ENCODE measurements at places on chromosomes 5 and 9. TPM values are rescaled to one million over a fixed set of nuclear protein-coding genes. Genes with fewer than 3 reads are reported as not detected.
A peak's percentile ranks its signal among the peaks of the same experiment; 100 is the strongest.

EIF4E1B gene
- not detected for total RNA-seq

- H3K27me3 ChIP-seq: no peaks in the 10 kb centered on the region
- peaks cover under 1% of the 10 kb centered on the region for H3K4me1 ChIP-seq
- H3K4me3 ChIP-seq: peak overlapping the region; percentile 6
Observed at GRCh38 chr5:150208187-150209098, 18.6 kb downstream of the SLC6A7 start.

ECM2 gene
- 78.7 TPM for total RNA-seq

GRCh38 chr9:4299005-4299795 is 668 bp downstream of the GLIS3 start:
- peak overlapping the region; percentile 99 for H3K27ac ChIP-seq

GRCh38 chr9:88531920-88532698 is 2.9 kb upstream of the NXNL2 start:
- H3K27ac ChIP-seq: no peak overlapping the region
- DNase-seq: no peak
- H3K36me3 ChIP-seq: no peaks in the 10 kb centered on the region
- H3K4me1 ChIP-seq: no peaks in the 10 kb centered on the region

- H3K36me3 ChIP-seq: no peaks in the 10 kb centered on the region
- no peak overlapping the region for H3K4me3 ChIP-seq
- no peaks in the 10 kb centered on the region for H3K4me1 ChIP-seq
- no peak for DNase-seq
Observed at GRCh38 chr5:69042500-69042899, 51.3 kb upstream of the SLC30A5 start.

DNA sequence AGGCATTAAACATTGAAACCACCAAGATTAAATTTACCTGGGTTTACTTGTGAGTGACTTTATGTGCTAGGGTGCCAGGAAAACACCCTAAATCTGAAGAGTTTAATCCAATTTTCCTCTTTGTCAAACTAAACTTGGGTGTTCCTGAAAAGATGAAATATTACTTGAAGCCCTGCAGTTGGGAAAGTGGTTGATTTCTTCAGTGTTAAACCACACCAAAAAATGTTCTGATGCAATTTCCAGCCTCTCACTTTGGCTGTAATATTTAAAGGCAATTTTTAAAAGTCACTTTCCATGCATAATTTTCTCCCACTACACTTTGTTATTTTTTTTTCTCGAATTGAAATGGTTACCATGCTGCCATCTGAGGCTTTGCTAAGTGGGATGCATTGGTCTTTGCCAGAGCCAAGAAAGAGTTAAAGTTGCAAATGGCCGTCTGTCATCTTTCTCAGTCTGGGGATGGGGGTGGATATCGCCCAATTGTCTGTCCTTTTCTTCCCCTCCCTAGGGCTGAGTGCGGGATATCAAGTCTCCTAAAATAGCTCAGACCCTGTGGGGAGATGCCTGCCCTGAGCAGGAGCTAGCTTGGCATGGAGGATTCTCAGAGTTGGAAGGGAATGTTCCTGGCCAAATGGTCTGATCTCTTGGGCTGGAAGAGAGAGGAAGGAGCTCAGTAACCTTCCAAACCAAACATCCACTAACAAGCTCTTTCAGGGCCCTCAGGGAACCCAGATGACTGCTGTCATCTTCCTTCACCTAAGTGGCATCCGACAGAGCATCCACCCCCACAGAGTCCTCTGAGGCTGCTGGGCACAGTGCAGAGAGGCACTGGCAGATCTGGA is 13.6 kb upstream of the SHB start:
- H3K27me3 ChIP-seq: no peaks in the 10 kb centered on the region
- no peak for DNase-seq
- no peaks in the 10 kb centered on the region for H3K36me3 ChIP-seq
- H3K4me3 ChIP-seq: no peak overlapping the region
- no peak overlapping the region for H3K27ac ChIP-seq

DNA sequence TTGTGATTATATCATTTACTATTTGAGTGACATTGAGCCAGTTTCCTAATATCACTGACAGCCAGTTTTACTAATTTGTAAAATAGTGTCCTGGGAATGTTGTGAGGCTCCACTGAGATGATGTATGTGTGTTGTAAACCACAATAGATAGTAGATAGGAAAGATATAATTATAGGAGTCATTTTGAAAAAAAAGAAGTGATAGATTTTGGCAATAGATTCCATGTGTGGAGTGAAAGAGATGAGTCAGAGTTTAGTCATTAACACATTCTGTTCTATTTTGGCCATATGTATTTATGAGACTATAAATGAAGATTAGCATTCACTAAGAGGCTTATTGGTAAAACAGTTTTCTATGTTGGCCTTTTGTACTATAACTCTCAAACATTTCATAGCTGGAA is 388.2 kb downstream of the FAM170A start:
- no peaks in the 10 kb centered on the region for H3K4me1 ChIP-seq
- no peaks in the 10 kb centered on the region for H3K27me3 ChIP-seq
- no peak overlapping the region for H3K27ac ChIP-seq
- no peak overlapping the region for H3K4me3 ChIP-seq
- DNase-seq: no peak

CDO1 gene
- total RNA-seq: 70.7 TPM

DNA sequence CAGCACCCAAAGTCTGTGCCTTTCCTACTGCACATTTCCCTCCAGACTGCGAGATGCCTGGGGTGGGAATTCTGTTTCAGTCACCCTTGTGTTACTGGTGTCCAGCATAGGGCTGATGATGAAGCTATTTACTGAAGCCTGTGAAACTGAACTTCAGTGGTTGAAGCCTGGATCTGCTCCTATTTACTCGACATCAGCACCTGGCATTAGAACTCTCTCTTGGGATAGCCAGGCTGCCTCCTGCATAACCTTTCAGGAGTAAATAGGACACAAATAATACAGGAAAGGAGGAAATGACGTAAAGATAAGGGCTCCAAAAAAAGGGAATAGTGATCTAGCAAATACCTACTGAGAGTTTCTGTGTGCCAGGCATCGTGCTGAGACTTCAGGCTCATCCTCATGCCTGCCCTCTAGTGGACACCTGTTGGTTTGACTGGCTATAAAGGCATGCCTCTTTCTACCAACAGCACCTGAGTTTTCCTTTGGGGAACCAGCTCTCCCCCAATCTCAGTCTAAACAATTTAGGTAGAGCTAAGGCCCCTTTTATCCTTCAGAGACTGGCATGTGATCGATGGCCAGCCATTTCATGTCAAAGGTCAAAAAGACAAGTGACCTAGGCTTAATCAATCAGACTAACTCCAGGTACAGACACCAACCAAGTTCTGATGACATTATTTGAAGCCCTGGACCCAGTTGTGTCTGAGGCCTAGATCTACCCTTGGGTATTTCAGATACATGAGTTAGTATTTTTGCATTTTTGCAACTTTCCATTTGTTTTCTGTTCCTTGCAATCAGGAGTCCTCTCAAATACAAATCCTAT is 192.1 kb upstream of the TRIM32 start:
- no peaks in the 10 kb centered on the region for H3K27me3 ChIP-seq
- H3K4me3 ChIP-seq: no peak overlapping the region
- H3K4me1 ChIP-seq: no peaks in the 10 kb centered on the region
- no peak for DNase-seq
- no peaks in the 10 kb centered on the region for H3K36me3 ChIP-seq

- no peak for DNase-seq
- no peaks in the 10 kb centered on the region for H3K36me3 ChIP-seq
- no peaks in the 10 kb centered on the region for H3K4me1 ChIP-seq
- H3K27me3 ChIP-seq: no peaks in the 10 kb centered on the region
- H3K4me3 ChIP-seq: no peak overlapping the region
- H3K27ac ChIP-seq: no peak overlapping the region
Observed at GRCh38 chr5:59197911-59198310, 615.0 kb downstream of the RAB3C start.

- no peak overlapping the region for H3K4me3 ChIP-seq
- no peak overlapping the region for H3K27ac ChIP-seq
- no peaks in the 10 kb centered on the region for H3K36me3 ChIP-seq
- H3K27me3 ChIP-seq: no peaks in the 10 kb centered on the region
- DNase-seq: no peak
- no peaks in the 10 kb centered on the region for H3K4me1 ChIP-seq
Observed at GRCh38 chr5:40154194-40154593, 525.5 kb upstream of the PTGER4 start.

ANKRD34B gene
- total RNA-seq: not detected

DNA sequence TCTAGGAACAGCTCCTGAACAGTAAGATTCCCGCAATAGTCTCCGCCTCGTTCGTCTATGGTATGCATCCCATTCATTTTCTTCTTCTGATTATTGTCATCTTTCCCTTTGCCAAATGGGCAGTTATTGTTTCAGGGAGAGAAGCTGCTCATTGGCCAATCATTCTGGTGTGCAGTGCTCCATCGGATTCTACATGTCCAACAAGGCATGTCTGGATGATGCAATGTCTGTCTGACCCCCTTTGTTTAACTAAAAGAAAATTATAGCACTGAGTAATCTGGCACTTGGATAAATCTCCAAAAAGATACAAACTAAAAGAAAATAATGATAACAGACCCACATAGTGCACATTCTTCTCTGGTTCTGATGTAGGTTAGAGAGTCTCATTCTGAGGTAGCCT is 515.6 kb upstream of the DMAC1 start:
- peaks cover 11% of the 10 kb centered on the region for H3K4me1 ChIP-seq
- DNase-seq: no peak
- H3K27me3 ChIP-seq: no peaks in the 10 kb centered on the region
- H3K36me3 ChIP-seq: no peaks in the 10 kb centered on the region

SPOCK1 gene
- total RNA-seq: 43.2 TPM

DNA sequence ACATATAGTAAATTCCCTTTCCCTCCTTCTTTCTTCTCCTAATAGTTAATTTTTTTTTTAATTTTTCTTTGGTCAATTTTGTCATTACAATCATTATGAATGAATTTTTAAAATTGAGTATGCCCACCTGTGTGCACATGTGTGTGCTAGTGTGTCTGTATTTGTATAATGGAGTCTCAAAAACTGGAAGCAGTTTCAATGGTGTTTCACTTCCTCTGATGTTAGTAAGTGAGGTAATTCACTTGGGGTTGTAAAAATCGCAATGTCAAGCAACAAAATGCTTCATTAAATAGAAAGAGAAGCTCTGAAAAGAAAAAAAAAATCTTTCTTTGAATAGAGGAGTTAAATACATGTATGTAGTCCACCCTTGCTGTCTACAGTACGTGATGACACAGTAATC is 1467.6 kb upstream of the NUDT12 start:
- no peak for DNase-seq
- H3K4me3 ChIP-seq: no peak overlapping the region
- H3K36me3 ChIP-seq: no peaks in the 10 kb centered on the region
- no peaks in the 10 kb centered on the region for H3K4me1 ChIP-seq
- H3K27me3 ChIP-seq: no peaks in the 10 kb centered on the region

NXNL2 gene
- total RNA-seq: 1.8 TPM

GRCh38 chr5:95841914-95842812 is 19.6 kb upstream of the GLRX start:
- H3K4me1 ChIP-seq: peaks cover 34% of the 10 kb centered on the region
- no peaks in the 10 kb centered on the region for H3K36me3 ChIP-seq
- H3K27ac ChIP-seq: peak overlapping the region; percentile 44
- DNase-seq: no peak

GRCh38 chr9:104915753-104916152 is 12.2 kb downstream of the ABCA1 start:
- no peak overlapping the region for H3K27ac ChIP-seq
- DNase-seq: no peak
- H3K4me3 ChIP-seq: no peak overlapping the region

- H3K4me1 ChIP-seq: no peaks in the 10 kb centered on the region
- H3K4me3 ChIP-seq: no peak overlapping the region
Observed at GRCh38 chr9:16675131-16675530, 195.3 kb downstream of the BNC2 start.

DNA sequence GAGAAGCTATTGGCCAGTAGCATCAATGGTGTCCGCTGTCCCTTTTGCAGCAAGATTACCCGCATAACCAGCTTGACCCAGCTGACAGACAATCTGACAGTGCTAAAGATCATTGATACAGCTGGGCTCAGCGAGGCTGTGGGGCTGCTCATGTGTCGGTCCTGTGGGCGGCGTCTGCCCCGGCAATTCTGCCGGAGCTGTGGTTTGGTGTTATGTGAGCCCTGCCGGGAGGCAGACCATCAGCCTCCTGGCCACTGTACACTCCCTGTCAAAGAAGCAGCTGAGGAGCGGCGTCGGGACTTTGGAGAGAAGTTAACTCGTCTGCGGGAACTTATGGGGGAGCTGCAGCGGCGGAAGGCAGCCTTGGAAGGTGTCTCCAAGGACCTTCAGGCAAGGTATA is 10.8 kb downstream of the TRIM32 start:
- DNase-seq: no peak
- H3K4me3 ChIP-seq: no peak overlapping the region
- H3K4me1 ChIP-seq: peaks cover 8% of the 10 kb centered on the region

- H3K27ac ChIP-seq: peak overlapping the region; percentile 49
- peaks cover 25% of the 10 kb centered on the region for H3K36me3 ChIP-seq
- DNase-seq: no peak
- H3K4me3 ChIP-seq: no peak overlapping the region
- no peaks in the 10 kb centered on the region for H3K27me3 ChIP-seq
Observed at GRCh38 chr5:14687023-14687665, 22.6 kb downstream of the OTULIN start.

GRCh38 chr5:88825584-88826315 is 57.2 kb downstream of the MEF2C start:
- H3K4me3 ChIP-seq: peak overlapping the region; percentile 55
- no peak for DNase-seq
- H3K27ac ChIP-seq: peak overlapping the region; percentile 77
- no peaks in the 10 kb centered on the region for H3K36me3 ChIP-seq
- no peaks in the 10 kb centered on the region for H3K27me3 ChIP-seq

ST6GALNAC6 gene
- 221 TPM for total RNA-seq

PCDH1 gene
- 43.4 TPM for total RNA-seq

FOXD4 gene
- 0.28 TPM for total RNA-seq

- H3K27me3 ChIP-seq: no peaks in the 10 kb centered on the region
- peaks cover 8% of the 10 kb centered on the region for H3K4me1 ChIP-seq
- no peak overlapping the region for H3K4me3 ChIP-seq
- no peak overlapping the region for H3K27ac ChIP-seq
- H3K36me3 ChIP-seq: no peaks in the 10 kb centered on the region
Observed at GRCh38 chr5:112338681-112339337, 80.3 kb downstream of the EPB41L4A start.

DNA sequence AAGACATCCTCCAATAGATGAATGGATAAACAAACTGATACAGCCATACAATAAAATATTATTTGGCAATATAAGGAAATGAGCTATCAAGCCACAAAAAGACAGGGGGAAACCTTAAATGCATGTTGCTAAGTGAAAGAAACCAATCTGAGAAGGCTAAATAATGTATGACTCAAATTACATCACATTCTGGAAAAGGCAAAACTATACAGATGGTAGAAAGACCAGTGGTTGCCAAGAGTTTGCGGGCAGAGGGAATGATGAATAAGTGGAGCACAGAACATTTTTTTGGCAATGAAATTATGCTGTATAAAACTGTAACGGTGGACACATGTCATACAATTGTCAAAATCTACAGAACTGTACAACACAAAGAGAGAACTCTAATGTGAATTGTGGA is 63.3 kb downstream of the CSF2 start:
- no peak overlapping the region for H3K4me3 ChIP-seq
- DNase-seq: no peak
- H3K36me3 ChIP-seq: no peaks in the 10 kb centered on the region

GRCh38 chr5:64534033-64534432 is 28.2 kb downstream of the RGS7BP start:
- no peaks in the 10 kb centered on the region for H3K36me3 ChIP-seq
- H3K4me3 ChIP-seq: no peak overlapping the region
- H3K4me1 ChIP-seq: peaks cover 23% of the 10 kb centered on the region
- H3K27me3 ChIP-seq: no peaks in the 10 kb centered on the region

SPATA31E1 gene
- not detected for total RNA-seq

CDC20B gene
- total RNA-seq: not detected

FBXO10 gene
- total RNA-seq: 20.7 TPM

GRCh38 chr9:135905380-135906258 is 1.7 kb downstream of the CAMSAP1 start:
- H3K27ac ChIP-seq: peak overlapping the region; percentile 19
- no peaks in the 10 kb centered on the region for H3K27me3 ChIP-seq
- H3K36me3 ChIP-seq: no peaks in the 10 kb centered on the region
- no peak for DNase-seq

ARHGEF37 gene
- total RNA-seq: 11.4 TPM

All from thoracic aorta (tissue), 2 donors.